ENCODE measurements at places on chromosomes 7 and 10.

DNA sequence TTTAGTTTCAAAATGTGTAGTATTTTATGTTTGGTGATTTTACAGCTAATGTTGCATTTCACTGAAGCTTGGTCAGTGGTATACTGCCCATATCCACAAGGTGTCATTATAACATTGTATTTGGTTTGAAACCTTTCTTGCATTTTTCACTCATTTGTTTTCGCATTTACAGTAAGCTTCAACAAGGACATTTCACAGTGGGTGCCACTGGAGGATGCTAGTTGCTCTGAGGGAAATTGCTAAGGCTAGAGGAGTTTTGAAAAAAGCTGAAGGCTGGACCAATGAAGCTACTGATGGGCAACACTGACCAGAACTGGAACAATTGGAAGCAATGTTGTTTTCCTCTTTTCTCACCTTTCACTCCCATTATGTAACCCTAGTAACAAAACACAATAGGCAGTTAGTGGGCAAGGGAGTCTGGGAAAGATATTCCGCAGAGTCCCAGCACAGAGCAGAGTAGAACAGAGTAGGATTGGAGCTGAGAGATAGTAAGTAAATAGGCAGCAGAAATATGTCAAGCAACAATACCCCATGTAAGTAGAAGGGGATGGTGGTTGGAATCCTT, 23.6 kb upstream of the SRI start:
- DNase-seq, result peak; percentile 33

DNA sequence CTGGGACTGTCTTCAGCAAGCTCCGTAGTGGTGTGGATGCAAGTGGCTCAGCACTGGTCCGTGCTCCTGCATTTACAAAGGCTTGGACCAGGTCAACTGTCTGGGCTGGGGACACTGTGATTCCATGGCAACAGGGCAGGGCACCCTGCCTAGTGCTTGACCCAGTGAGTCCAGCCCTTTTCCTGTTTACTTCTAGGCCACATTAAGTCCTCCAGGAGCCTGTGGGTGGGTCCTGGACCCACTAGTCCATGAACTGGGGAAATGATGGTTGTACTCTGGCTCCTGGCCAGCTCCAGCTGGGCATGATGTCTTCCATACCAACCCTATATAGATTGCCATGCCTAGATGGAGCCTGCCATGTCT, 152.0 kb downstream of the RPS24 start:
- no peak for DNase-seq

DNA sequence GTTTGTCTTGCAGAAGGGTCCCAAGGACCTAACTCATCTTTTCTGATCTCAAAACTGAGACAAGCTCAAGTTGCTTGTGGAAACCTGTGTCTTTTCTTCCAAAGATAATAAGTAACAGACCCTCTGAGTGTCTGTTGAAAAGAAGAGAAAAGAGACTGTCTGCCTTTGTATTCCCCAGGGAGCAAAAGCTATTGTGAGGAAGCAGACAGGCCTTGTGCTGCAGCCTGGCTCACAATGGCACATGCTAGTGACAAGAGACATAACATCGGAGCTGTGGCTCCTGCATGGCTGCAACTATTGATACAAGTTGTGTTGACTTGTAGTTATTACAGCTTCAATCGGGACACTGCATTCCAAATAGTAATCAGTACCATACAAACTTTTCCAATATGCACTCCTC, 202.9 kb downstream of the DKK1 start:
- DNase-seq, result no peak

- DNase-seq, result no peak
These were observed 12.8 kb upstream of the SMKR1 start for GRCh38 chr7:129489491-129489890.

GRCh38 chr7:114650491-114650890, 235.9 kb downstream of the FOXP2 start:
- no peak for DNase-seq

DNA sequence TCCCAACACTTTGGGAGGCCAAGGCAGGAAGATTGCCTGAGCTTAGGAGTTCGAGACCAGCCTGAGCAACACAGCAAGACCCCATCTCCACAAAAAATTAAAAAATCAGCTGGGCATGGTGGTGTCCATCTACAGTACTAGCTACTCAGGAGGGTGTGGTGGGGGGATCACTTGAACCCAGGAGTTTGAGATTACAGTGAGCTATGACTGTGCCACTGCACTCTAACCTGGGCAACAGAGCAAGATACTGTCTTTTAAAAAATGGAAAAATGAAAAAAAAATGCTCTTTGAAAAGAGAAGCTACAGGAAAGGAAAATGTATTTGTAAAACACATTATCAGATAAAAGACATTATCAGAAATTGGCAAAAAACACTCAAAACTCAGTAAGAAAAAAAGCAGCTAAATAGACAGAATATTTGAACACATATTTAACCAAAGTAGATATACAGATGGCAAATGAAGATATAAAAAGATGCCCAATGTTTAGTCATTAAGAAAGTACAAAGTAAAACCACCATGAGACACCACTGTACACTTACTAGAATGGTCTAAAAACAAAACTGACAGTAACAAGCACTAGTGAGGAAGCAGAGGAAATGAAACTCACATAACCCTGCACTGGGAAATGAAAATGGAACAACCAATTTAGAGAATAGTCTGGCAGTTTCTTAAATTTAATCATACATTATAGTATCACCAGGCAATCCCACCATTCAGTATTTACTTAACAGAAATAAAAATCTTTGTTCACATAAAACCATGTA, 40.5 kb downstream of the NRBF2 start:
- no peak for DNase-seq

Data from epithelial cell of prostate (primary cell).